ENCODE measurements at places on chromosomes 3 and 15.

DNA sequence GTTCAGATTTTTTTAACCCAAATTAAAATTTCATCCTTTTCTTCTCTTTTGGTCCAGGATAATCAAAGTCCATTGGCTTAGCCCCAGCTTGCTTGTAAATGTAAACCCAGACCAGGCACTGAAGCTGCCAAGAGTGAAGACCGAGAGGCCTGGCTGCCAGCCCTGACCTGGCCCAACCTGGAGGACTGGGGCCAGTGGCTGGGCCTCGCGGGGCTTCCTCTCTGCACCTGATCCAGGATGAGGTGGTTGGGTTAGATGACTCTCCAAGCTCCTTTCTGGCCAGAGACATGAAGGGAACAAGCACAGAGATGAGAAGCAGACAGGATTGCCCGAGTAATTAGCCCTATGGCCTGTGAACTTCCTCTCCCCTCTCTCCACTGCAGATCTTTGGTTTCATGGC is 50.6 kb downstream of the CMTM6 start:
- DNase-seq: no peak

DNA sequence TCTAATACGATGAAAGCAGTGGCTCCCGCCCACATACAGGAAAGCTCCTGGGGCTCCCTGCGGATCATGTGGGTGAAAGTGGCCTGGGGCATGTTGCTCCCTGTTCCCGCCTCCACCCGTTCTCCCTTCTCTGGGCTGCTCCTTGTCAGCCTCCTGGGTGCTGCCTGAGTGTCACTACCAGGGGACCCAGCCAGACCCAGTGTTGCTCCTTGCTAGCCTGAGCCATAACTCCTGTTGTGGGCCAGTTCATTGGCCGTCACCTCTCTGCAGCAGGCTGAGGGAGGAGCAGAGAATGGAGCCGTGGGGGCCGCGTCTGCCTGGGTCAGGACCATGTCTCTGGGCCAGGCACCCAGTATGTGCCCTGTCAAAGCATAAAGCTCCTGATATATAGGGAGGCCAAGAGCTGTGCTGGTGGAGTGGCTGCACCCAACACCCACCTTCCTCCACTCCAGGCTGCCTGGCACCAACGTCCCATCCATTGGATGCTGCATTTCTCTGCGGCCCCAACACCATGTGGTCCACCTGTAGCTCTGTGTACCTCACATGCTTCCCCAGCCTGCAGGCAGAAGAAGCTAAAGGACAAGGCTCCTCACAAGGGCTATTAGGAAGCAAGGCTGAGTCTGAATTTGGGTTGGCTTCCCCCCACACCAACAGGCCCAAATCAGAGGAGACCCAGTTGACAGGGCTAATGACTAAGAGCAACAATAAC is 40.5 kb downstream of the KLF13 start:
- DNase-seq: no peak

GRCh38 chr15:97748576-97748975 is 211.9 kb upstream of the ARRDC4 start:
- no peak for DNase-seq

DNA sequence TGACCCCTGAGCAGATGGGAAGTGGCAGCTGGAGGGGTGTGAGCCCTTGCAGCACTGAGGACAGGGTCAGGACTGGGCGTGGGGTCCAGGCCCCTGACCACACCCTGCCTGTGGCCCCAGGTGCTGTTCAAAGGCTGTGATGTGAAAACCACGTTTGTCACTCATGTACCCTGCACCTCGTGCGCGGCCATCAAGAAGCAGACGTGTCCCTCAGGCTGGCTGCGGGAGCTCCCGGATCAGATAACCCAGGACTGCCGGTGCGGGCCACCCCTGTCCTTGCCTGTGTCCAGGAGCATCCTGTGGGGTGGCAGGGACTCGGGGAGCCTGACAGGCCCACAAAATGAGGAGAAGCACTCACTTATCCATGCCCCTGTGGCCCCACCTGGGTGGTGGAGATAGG is 5.9 kb downstream of the STAB1 start:
- no peak for DNase-seq

DNA sequence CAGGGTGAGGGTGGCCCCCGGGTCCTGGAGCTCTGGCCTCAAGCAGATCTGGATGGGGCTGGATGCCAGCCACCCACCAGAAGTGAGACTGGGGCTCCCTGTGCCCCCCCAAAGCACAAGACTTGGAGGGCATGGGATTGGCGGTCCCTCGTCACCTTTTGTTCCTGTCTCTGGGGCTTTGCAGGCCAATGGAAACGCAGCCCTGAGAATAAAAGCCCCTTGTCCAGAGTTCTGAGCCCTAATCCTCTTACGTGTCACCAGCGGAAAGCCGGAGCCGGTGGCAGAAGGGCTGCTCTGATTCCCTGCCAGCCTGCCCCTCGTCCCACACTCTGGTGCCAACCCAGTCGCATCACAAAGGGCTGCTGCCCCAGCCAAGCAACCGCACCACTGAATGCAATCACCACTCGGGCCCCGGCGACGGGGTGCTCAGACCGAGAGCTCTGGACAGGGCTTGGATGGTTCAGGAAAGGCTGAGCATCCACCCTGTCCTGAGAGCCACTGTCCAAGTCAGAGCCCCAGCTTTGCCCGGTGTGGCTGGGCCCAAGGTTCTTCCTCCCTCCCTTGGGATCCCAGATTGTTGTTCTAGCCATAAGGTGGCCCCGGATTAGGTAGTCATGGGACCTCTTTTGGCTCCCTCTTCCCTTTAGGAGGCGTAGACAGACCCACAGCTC is 22.8 kb upstream of the ELP6 start:
- no peak for DNase-seq

DNA sequence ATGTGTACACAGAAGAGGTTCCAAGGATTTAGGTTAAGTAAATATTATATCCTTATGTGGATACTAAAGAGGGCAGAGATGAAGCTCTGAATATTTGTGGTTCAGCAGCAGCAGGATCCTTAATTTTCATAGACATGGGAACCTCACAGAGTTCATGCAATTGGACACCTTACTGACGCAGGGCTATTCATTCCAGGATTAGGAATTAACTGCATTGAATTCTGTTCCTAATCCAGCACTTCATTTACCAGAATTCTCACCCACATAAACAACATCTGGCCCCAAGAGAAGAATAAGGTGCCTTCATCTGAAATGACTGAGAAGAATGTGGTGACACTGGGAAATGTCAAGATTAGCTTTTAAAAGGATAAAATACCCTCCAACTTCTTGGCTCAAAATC is 62.4 kb downstream of the ADAMTS9 start:
- DNase-seq: no peak

- DNase-seq: no peak
Measured at GRCh38 chr15:65258375-65259262, 28.1 kb downstream of the PARP16 start.

DNA sequence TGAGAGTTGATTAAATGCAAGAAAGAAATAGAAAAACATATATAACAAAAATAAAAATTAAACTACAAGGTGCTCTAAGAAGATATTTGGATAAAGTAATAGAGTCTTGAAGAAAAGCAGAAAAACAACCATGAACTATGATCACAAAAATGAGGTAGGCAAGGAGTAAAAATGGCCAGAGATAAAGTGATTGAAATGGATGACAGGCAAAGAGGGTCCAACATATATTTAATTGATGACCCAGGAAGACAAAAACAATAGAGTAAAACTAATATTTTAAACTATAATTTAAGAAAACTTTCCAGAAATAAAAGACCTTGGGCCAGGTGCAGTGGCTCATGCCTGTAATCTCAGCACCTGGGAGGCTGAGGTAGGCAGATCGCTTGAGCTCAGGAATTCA is 22.1 kb upstream of the WDR49 start:
- DNase-seq: no peak
